SIG-M5 (cell line): ENCODE measurements at places on chromosomes 6 and 20.

- DNase-seq, result no peak
Observed at GRCh38 chr6:116545651-116546050, at the start of gene TRAPPC3L. TSS of gene TRAPPC3L (minus strand) at chr6:116545684. CDS start at chr6:116545514, 170 bp downstream.

DNA sequence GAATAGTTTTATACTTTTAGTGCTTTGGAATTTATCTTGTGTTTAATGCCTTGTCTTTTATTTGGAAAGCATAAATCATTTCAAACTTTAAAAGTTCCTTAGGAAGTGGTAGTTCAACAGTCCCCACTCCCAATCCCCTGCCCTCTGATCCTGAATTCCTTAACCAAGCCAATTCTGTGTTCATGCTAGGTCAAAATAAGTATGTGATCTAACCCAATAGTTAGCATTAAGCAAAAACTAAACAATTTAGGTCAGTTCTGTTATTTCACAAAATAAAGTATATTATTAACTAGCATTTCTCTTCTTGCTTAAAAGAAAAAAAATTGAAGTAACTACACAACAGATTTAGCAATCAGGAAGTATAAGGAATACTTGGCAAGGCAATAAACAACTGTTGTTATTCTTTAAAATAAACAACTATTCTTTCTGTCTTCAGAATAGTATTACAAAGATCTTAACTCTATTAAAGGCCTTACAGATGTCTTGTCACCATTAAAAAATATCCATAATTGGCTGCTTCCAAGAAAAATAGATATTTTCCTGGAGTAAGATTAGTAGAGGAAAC, 37.0 kb downstream of the AKIRIN2 start:
- DNase-seq, result no peak

- no peak for DNase-seq
Observed at GRCh38 chr6:1387876-1388629, 1.3 kb upstream of the FOXF2 start.

DNA sequence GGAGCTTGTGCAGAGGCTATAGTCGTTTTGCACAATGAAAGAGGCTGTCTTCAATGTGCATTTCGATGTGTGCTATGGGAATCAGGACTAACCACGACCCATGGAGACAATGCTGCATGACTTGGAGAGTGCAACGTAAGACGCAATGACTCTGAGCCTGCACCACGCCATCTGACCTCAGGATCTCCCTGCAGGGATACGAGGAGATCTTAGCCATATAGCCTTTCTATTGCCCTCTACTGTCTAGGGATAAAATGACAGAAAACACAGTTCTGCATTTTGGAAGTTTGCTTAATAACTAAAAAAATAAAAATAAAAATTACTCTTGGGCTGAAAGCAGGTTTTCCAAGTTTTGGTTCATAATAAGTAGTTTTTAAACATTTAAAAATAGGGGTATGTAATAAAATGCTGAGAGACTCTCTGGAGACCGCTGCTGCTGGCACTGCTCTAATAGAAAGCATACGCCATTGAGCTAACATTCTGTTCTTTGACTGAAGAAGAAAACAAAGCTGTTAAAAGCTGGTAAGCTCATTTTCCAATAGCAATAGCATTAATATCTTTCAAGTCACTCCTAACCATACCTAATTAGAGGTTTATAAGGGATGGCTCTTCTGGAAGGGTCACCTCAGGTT, 87.2 kb downstream of the PDE7B start:
- no peak for DNase-seq

DNA sequence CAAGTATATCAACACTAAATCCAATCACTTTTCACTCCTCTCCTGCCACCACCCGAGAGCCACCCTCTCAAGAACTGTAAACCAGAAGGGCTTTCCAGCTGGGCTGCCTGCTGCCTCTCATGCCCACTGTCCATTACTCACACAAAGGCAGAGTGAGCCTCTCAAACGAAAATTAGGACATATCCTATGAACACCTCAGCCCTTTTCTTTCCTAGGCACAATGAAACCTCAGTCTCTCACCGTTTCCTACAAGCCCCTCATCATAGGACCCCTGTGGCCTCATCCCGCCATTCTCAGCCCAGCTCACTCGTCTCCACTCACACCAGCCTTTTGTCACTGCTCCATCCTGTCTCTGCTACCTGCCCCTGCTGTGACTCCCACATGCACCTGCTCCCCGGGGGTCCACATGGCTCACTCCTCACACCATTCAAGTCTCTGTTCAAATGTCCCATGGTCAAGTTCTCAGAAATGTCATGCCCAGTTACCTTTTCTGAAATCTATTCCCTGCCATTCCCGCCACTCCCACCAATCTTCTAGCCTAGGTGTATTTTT, 7.4 kb downstream of the HLA-F start:
- DNase-seq, result no peak

DNA sequence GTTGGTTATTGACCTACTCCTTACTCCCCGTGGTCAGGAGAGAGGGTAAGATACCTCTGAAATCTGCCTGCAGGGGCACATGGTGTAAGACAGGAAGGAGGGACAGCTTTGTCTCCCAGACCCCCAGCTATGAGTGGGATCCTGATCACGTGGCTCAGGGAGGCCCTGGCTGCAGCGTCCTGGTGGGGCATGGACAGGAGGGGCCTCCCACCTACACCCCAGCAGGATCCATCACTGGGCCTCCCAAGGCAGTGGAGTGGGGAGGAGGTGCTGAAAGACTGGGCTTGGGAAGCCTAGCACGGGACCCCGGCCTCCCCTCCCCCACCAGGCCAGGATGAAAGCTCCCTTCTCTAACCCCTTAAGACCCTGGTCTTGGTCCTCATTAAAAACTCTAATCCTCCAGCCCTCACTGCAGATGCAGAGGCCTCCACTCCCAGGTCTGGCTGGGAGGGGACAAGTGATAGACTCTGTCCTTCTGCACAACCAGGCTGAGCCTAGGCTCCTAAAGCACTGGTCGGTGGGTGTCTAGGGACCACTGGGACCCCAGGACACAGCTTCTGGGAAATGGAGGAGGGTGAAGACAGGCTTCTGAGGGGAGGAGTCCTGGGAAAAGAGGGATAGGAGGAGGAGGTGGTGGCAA, 29.6 kb upstream of the VEGFA start:
- DNase-seq, result no peak

DNA sequence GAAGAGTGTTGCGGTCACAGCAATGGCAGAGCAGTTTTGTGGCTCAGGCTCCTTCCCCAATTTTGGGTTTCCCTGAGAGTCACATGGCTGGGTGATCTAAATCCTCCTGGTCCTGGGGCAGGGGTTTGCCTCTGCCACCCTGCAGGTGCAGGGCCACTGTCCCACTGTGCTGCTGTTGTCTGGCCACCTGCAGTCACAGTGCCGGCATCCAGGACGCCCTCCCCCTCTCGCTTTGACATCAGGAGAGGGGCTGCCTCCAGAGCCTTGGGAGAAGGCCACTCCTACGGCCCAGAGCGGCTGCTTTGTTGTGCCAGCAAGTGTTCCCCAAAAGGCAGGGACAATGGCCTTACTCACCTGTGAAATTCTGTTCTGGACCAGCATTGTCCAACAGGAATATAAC, 449.0 kb downstream of the QKI start:
- DNase-seq, result no peak

- DNase-seq, result no peak
Observed at GRCh38 chr6:150787429-150787828, 78.1 kb upstream of the MTHFD1L start.

DNA sequence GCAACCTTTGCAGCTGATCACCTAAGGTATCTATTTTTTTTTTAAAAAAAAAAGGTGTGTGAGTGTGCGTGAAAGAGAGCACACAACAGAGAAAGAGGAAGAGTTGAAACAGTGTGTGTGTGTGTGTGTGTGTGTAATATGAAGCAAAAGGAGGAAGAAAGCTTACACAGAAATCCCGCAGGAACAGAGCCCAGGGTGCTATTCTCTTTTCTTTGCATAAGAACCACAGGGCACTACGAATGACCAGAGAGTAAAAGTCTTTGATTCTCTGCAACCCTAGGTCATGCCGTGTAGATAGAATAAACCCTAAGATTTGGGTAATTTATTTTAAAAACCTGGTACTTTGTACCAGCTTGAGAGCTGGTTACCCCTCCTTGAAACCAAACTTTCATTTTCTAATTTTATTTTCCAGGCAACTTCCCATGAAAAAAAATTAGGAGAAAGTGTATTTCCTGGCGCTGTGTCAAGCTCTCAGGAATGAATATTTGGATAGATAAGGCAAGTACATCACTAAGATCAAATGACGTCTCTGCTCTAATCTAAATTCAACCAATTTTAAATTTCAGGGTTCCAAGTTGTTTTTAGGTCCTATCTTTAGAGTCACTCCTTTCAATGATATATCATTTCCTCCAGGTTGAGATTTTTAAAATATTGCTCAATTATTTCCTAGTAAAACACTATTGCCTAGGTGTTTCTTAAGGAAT, 47.9 kb upstream of the ID4 start:
- DNase-seq, result no peak

- no peak for DNase-seq
Observed at GRCh38 chr6:50714487-50715379, 1.4 kb downstream of the TFAP2D start.

DNA sequence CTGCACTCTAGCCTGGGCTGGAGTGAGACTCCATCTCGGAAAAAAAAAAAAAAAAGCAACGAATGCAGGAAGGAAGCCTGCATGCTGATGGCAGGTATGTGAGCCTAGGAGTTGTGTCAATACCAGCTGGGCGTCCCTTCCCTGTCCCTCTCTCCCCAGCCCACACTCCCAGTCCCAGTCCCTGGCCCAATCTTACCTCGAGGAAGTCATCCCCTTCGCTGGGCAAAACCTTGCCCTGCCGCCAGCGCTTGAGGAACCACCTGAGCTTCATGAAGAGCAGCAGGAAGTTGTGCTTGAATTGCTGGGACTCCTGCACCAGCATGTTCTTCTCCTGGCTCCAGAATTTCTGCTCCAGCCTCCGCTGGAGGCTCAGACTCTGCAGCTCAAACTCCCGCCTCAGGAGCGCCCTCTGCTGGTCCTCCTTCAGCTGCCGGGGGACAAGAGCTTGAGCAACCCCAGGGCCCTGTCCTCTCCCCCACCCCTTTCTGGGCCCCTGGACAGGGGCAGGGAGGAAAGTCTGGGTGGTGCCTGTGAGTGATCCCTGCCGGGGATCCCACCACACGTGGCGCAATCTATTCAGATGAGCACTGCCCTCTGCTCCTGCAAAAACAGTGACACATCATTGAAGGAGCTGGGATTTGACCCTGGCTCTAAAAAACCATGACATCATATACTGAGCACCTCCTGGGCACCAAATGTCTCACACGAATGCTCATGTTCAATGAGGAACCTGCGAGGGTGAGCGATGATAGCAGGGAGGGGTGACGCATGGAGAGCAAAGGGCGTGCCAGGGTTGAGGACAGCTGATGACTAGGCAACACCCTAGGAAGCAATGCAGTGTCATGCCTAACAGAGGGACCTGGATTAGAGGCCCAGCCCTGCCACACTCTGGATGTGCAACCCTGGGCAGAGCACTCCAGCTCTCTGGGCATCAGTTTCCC, 35.0 kb upstream of the DSN1 start:
- no peak for DNase-seq

- no peak for DNase-seq
Observed at GRCh38 chr6:2714111-2714895, 36.4 kb downstream of the MYLK4 start.

DNA sequence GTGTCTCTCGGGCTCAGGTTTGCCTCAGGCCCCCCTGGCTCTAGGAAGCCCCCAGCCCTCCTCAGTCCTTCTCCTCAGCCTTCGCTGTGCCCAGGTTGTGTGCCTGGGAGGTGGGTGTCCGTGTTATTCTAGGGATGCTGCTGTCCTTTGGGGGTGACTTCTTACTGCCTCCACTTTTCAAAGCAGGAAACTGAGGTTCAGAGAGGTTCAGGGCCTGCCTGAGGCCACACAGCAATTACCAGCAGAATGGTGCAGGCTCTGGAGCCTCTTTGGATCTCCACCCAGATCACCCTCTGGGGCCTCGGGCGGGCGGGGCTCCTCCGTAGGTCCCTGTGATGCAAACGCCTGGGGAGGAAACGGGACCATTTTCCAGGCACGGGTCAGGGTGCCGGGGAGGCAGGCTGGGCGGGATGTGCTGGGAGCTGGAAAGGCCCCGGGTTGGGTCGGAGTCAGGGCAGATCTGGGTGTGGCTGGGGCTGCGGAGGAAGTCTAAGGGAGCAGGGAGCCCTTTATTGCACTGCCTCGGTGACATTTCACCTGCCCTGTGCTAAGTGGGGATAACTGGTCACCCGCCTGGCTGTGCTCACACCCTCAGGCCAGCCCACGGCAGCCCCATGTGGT, 23.2 kb downstream of the GATA5 start:
- no peak for DNase-seq

GRCh38 chr6:129567374-129567773, 142.6 kb downstream of the ARHGAP18 start:
- no peak for DNase-seq

DNA sequence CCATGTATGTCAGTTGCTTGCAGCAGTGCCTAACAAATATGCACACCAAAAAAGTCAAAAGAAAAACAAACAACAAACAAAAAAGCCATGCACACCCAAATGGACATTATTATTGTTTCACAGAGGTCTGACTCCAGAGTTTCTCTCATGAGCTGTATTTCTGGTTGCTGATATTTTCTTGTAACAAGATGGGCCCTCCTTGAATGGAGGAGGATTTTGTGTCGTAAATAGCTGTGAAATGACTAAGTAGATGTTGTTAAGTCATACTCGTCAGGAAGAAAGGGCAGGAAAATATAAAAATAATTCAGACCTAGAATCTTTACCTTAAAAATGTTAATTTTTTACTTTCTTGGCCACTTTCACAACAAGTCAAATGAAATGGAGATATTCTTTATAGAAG, 96.0 kb downstream of the PLEKHG1 start:
- DNase-seq, result no peak

GRCh38 chr20:24798930-24799705, 150.0 kb upstream of the CST7 start:
- DNase-seq, result no peak

DNA sequence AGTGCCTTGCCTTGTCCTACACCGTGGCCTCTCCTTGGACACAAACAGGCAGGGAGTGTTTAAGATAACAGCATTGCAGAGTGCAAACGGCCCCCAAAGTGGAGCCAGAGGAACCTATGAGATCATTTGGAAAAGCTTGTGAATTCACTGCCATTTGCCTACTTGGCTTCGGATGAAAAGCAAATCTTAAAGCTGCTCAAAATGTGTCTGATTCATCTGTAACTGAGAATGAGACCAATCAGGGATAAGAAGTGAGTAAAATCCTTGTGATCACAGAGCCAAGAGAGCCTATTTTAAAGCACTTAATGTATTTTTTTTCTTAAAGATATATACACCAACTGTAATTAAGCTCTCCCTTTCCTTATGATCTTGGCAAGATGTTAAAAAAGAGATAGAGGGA, 65.7 kb upstream of the BACH2 start:
- no peak for DNase-seq

DNA sequence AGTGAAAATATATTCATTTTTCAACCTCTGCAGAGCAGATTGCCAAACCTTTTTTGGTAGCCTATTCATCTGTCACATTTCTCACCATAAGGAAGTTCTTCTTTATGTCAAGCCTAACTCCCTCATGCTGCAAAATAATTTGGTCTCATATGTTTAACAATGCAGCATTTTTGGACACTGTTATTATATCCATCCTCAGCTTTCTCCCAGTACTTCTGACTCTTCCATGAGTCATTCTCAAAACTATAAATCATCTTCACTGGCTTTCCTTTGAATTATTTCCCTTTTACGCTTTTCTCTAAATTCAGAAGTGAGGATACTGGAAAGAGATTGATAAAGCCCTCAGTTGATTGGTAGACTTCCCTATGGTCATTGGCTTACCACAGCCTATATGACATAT, 192.2 kb downstream of the TPBG start:
- DNase-seq, result no peak
